Endothelial cell of umbilical vein (primary cell): ENCODE measurements at places on chromosomes 6 and 20. TPM values are rescaled to one million over a fixed set of nuclear protein-coding genes. Genes with fewer than 3 reads are reported as not detected.

The NHSL1 gene
- total RNA-seq: 55.0 and 66.9 TPM in 2 replicates

The SEMG1 gene
- total RNA-seq: not detected in 2 replicates

The CALHM6 gene
- total RNA-seq: not detected in 2 replicates

The IPCEF1 gene
- total RNA-seq: 0.51 and 0.99 TPM in 2 replicates

The SOBP gene
- 6.1 and 6.6 TPM in 2 replicates for total RNA-seq

The WFDC5 gene
- total RNA-seq: not detected in 2 replicates

The THBD gene
- 20.3 and 28.0 TPM in 2 replicates for total RNA-seq

The PREX1 gene
- 65.7 and 72.9 TPM in 2 replicates for total RNA-seq

The UBE2J1 gene
- 84.9 and 96.6 TPM in 2 replicates for total RNA-seq

The ZC2HC1B gene
- not detected in 2 replicates for total RNA-seq

The MRPL14 gene
- total RNA-seq: 62.4 and 68.1 TPM in 2 replicates
